Activated T-helper 9 cell treated with anti-CD3 and anti-CD28 coated beads, Interleukin-2, amount 50 U/mL, for 16 hours (primary cell): ENCODE measurements at places on chromosomes 1 and 21.

DNA sequence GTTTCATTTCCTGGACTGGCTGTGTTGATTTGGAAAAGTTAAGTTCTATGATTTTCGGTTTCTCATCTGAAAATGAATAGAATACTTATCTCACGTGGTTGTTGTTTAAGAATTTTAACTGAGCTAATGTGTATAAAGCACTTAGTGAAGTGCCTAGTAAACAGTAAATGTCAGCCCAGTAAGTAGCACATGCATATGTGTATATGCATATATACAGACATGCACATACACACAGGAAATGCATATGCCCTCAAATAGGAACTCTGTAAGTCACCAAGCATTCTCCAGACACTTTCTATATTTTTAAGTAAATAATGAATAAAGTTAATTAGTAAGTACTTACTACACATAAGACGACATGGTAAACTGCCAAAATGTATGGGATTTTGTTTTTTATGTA, 128.6 kb downstream of the CLEC20A start:
- DNase-seq = no peak

DNA sequence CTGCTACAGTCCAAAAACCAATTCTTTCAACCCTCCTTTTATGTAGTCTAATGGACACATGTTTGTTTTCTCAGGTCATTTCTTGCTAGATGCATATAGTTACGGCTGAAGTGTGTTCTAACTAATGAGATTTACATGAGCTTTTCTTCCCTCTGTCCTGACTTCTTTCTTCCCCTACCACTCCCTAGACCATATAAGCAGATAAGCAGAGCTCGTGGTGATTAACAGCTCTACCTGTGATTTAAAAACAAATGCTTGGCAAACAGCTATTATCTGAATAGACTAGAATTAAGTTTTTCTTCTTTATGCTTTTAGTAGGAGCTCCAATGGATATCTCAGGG, 18.6 kb downstream of the KHDRBS1 start:
- DNase-seq = no peak

DNA sequence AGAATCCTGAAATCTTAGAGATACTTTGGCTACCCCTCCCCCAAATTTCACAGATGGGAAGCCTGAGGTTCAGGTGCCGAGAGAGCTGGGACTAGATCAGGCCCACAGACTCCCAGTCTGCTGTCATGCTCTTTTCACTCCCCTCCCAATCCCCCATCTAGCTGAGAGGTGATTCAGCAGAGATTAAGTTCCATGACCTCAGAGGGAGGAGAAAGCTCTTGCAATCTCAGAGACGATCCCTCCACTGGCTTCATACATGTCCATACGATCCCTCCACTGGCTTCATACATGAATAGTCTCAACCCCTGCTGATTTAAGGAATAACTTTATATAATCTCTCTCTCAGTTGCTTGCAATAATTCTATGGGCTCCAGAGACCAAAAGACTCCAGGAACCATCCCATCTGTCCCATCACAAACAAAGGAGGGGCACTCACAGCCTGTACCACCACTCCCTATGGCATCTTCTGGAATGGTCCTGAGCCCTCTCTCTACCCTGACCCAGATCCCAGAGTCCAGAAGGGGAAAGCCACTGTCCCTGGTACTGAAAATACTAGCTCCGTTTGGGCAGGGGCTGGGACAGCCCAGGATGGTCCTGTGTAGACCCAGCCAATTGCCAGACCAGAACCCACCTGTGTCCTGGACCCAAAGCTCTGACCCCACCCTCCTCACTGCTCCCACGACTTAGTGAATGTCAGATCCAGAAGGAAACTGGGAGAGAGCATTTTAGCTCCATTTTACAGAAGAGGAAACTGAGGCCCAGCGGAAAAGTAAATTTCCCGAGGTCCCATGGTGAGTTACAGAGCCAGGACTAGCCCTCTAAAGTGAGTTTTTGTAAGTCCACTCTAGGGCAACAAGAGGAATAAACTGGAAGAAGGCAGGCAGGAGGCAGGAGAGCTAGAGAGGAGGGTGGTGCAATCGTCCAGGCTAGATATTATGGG, 27.1 kb downstream of the RIMS3 start:
- no peak for DNase-seq

GRCh38 chr21:45893740-45894449, 87.7 kb upstream of the COL6A1 start:
- no peak for DNase-seq

DNA sequence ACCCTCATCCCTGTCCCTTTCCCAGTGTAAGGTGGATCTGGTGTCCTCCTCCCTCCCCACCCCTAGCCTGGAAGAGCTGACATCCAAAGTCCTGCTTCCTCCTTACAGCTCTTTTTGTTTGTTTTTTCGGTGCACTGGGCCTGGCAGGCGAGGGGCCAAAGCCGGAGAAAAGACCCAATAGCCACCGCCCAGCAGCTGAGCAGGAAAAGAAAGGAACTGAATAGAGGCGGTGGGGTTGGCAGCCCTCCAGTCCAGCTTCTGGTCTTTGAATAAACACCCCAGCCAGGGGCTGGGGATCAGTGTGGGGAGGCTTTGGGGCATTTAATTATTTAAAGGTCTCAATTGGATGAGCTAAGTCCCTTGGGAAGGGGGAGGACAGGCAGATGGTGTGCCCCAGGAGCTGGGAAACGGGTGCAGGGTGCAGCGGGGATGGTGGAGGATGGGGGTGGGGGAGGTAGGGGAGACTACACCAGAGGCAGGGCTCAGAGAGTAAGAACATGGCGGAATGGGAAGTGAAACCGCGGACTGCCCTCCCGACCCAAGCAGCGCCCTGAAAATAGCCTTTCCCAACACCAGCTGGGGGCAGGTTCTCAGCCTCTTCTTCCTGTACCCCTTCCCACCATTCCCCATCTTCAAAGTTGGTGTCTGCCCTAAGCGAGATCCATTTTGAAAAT, 20.2 kb downstream of the BTG2 start:
- no peak for DNase-seq
